Anterior cingulate cortex (tissue), 58 donors: ENCODE measurements at places on chromosomes 1 and 21.

GRCh38 chr1:32539584-32540571 lies 651 bp downstream of the ZBTB8A start:
- DNase-seq, result peak; percentile 22

- no peak for DNase-seq
Observed at GRCh38 chr1:199976496-199977144, 50.9 kb upstream of the NR5A2 start.

DNA sequence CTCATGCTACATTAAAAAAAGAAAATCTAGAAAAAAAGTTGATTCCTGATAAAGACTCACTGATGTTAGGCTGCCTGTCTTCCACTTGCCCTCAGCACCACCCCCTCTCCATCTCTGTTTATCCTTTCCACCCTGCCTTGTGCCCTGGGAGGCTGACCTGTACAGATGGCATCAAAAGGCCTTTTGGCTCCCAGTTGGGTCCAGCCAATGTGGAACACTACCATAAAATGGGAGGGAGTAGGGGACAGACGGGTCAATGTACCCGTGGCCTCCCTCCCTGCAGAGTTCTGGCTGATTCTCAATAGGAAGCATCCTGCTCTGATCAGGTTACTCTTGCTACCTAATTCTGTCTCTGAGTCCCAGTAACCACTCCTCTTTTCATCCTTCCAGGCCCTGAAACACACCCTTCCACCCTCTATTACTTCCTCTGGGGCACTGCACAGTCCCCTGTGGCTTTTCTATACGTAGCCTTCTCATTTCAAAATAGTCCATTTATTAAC lies 300.0 kb downstream of the HHIPL2 start:
- no peak for DNase-seq

GRCh38 chr1:210743038-210743437 lies 390.9 kb downstream of the KCNH1 start:
- DNase-seq, result no peak

GRCh38 chr1:71817028-71817427 lies 465.3 kb downstream of the NEGR1 start:
- peak; percentile 19 for DNase-seq

DNA sequence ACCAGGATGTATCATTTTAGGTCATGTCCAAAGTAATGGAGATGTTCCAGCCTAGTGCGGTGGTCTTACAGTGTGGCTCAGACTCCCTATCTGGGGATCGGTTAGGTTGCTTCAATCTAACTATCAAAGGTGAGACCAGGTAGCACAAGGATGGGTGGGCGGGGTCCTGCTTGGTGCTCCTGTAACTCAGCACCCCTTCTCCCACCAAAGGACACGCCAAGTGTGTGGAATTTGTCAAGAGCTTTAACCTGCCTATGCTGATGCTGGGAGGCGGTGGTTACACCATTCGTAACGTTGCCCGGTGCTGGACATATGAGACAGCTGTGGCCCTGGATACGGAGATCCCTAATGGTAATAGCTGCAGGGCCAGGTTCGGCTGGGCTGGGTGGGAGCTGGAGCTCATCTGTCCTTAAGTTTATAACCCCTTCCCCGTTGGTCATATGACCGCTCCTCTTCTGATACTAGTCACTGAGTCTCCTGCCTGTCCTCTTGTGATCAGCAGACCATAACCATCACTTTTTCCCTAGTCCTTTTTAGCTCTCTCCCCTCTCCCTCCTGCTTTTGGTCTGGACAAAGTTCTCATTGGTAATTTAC lies 5.4 kb downstream of the MARCKSL1 start:
- no peak for DNase-seq

GRCh38 chr1:78497201-78497600 lies 6.4 kb downstream of the PTGFR start:
- no peak for DNase-seq

DNA sequence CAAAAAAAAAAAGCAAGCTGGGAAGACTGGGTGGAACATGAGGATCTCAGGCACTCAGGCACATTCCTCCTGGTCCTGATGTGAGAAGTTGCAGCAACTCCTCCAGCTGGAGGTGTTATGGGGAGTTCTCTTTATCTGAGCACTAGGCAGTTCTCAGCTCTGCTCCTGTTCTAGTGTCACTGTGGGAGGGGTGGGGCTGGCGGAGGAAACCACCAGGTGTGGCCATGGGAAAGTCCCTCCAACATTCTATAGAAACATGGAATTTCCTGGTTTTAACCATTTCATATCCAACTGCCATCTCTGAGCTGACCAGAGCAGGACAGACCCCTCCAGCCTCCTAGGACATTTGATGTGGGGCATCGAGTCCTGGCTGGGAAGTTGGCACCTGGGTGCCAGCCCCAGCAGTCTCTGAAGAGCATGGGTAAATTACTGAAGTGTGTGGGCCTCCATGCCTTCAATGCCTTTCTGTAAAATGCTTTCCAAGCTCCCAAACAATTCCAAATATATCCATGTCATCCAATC lies 804 bp upstream of the IKBKE start:
- DNase-seq, result no peak

DNA sequence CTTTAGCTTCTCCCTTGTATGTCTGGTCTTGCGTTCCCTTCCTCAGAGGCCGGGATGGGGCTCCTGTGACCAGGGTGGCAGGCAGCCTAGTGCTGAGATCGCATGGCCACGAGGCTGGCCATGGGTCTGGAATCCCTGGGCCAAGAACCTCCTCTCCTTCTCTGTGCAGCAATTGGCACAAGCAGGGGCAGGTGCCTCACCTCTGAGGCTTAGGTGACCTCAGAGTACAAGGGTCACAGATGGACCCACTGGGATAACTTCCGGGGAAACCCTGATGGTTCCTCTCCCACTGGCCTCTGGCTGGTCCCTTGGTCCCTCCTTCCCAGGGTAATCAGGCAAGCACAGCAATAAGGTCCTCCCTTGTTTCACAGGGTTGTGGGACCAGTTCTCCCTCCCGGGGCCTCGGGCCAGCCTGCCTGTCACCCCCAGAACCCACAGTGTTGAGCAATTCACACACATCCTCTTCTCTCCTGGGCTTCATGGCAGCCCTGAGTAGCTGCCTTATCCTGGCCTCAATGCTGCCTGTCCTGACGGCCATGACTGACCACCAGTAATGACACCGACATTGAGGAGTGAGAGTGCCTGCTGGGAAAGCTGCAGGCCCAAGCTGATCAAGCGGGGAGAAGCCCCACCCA lies 38.6 kb downstream of the BMP8A start:
- DNase-seq, result no peak

DNA sequence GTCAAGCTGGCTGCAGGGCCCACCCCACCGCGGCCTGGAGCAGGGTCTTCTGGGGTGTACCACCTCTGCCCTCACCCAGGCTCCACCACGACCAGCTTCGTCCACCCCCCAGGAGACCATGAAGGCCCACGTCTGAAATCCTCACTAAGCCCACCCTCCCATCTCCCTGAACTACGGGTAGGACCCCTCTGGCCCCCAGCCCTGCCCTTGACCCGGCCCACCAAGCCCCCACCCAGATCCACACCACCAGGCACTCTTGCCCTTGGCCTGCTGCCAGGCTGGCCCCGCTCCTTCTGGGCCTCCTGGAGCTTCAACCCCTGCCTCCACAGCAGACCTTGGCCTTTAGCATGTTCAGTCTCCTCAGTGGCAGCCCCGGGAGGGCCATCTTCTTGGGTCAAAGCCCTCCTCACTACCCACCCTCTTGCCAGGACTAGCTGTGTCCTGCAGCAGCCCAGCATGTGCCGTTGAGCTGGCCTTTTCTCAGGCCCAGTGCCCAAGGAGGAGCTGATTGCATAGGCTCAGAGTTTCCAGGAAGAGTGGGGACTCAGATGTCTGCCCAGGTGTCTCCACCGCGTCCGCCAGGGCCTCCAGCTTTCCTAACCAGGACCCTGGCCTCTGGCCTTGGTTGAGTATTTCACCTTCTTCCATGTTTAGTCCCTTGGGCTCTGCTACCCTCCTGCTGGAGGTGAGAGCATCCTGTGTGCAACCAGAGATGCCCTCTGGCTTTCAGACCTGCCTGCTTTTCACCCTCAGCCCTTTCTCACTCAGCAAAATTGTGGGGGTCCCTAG lies 17.7 kb upstream of the SAMD11 start:
- no peak for DNase-seq

DNA sequence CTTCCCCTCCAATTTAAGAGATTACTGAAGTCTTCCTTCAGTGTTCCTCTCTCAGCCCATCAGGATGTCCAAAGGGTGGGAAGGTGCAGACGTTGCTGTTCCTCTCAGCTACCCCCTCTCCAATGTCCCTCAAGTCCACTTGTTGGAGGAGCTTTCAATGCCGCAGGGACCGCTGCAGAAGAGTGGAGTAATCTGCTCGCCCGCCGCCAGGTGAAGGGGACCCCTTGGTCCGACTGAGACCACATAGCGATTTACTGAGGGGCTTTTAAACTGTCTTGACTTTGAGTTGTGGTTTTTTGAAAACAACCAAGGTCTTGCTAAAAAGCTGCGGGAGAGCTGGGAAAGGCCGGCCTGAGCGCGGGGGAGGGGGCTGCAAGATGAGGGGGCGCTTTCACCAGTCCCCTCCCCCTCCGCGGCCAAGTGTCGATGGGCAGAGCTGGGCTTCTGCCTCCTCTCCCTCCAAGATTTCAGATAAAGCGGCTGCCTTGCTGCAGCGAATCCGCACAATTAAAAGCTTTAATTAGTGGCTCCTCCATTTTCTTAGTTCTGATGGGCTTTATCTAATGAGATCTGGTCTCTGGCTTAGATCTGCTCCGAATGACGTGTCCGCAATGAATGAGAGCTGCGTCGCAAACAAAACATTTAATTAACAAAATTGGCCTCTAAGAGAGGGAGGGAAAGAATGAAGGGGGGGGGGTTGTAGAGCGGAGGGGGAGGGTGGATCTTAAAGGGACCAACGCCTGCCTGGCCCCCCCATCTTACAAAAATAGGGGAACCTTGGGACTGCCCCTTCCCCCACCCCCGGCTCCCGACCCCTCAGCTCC lies 5.9 kb downstream of the LMO4 start:
- DNase-seq, result peak; percentile 34

DNA sequence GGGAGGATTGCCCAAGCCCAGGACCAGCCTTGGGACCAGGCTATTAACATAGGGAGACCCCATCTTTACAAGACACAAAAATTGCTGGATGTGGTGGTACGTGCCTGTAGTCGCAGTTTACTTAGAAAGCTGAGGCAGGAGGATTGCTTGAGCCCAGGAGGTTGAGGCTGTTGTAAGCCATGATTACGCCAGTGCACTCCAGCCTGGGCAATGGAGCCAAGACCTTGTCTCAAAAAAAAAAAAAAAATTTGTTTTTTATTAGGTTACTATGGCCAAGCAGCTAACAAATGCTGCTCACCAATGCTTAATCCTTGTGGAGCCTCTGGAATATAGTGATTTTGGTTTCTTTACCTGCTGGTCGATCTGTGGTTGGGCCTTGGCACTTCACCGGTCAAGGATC lies 8.8 kb downstream of the ARID1A start:
- DNase-seq, result no peak

DNA sequence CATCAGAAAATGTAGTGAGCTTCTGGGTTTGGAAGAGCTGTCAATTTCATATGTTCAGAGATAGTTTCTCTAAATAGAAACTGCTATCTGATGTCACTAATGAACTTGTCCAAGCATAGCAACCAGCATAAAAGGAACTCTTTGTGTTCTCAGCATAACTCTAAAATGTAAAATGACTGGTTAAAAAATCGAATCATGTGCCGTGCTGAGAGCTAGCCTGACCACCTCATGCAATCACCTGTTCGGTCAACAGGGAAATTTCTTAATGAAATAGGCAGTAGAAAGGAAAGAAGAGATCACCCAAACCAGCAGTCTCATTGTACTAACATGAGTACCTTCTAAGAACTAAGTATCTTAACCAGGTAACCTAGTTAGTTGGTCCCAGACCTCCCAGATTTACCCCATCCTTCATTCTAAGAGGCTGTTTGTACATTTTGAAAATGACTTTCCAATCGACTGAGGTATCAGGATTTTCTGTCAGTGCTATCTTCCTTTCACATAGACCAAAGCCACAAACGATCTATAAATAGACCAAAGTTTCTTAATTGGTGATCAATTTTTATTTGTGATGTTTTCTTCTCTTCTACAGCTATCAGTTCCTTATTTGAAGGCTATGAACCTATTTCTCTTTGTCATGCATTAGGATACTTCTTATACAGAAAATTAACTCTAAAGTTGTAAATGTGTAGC lies 147.3 kb downstream of the TLR5 start:
- DNase-seq, result no peak

GRCh38 chr1:71427066-71427465 lies 346.2 kb upstream of the ZRANB2 start:
- DNase-seq, result no peak

DNA sequence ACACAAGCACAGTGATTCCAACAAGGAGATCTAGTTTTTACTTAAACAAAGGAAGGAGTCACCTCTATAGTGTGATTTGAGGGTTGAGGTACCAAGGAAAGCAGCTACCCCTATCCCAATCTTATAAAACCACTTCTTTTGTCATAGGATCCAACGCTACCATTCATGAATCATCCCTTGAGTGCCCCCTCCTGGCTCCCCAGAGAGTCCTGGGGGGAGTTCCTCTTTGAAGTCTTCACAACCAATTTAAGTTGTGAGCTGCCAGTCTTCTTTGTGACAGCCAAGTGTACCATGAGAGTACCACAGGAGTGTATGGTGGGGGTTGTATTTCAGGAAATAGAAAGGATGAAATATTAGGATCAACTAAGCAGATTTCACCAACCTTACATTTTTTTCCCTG lies 39.1 kb upstream of the NHLH2 start:
- DNase-seq, result no peak

GRCh38 chr21:16071761-16072160 lies 342.0 kb downstream of the USP25 start:
- no peak for DNase-seq

- DNase-seq, result no peak
Observed at GRCh38 chr21:41580758-41581554, 73.0 kb upstream of the TMPRSS2 start.

- no peak for DNase-seq
Observed at GRCh38 chr21:29077651-29078090, 4.2 kb upstream of the CCT8 start.

- DNase-seq, result no peak
Observed at GRCh38 chr1:153698020-153698922, 19.8 kb downstream of the NPR1 start.
